ENCODE measurements at places on chromosomes 6 and 20.

DNA sequence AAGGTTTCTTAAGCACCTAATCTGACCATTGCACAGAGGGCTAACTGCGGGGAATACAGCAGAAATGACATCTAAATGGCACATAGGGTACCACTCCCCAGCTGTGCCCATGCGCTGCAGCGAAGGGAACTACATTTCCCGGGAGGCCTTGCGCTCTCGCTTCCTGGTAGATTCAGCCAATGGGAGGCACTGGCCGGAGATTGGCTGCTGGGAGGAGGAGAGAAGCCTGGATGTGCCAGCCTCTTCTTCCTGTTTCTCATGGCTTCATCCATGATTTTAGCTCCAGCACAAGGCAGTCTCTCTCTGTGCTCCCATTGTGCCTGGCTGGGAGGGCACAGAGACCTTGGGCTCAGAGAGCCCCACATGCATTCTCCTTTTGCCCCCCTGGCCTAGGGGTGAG lies 101.7 kb upstream of the FOXA2 start:
- no peak for DNase-seq

- no peak for DNase-seq
Observed at GRCh38 chr6:81890846-81891245, 138.4 kb upstream of the TENT5A start.

GRCh38 chr20:49160057-49160929 lies 27.8 kb downstream of the STAU1 start:
- DNase-seq = no peak

DNA sequence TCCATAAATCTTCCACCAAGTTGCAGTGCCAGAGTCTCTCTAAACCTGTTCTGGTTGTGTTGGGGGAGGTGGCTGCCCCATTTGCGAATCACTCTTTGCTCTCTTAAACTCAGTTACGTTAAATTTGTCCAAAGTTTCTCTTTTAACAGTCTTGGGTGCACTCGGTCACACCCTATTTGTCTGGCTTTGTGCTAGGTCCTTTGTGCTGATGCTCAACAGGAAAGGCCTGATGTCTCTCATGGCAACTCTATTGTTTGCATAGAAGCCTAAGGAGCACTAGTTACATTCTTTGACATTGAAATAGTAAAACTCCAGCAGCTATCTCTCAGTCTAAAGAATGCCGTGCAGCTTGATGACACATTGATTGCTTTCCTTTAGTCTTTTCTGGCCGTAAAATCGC lies 105.1 kb downstream of the TRMT11 start:
- DNase-seq = no peak

GRCh38 chr6:28258877-28259777 lies at the start of gene NKAPL:
TSS of gene NKAPL (plus strand) at chr6:28259297. CDS start at chr6:28259372, 75 bp downstream.
- DNase-seq = no peak

- peak; percentile 50 for DNase-seq
Observed at GRCh38 chr6:41424370-41425058, 89.1 kb downstream of the NCR2 start.

DNA sequence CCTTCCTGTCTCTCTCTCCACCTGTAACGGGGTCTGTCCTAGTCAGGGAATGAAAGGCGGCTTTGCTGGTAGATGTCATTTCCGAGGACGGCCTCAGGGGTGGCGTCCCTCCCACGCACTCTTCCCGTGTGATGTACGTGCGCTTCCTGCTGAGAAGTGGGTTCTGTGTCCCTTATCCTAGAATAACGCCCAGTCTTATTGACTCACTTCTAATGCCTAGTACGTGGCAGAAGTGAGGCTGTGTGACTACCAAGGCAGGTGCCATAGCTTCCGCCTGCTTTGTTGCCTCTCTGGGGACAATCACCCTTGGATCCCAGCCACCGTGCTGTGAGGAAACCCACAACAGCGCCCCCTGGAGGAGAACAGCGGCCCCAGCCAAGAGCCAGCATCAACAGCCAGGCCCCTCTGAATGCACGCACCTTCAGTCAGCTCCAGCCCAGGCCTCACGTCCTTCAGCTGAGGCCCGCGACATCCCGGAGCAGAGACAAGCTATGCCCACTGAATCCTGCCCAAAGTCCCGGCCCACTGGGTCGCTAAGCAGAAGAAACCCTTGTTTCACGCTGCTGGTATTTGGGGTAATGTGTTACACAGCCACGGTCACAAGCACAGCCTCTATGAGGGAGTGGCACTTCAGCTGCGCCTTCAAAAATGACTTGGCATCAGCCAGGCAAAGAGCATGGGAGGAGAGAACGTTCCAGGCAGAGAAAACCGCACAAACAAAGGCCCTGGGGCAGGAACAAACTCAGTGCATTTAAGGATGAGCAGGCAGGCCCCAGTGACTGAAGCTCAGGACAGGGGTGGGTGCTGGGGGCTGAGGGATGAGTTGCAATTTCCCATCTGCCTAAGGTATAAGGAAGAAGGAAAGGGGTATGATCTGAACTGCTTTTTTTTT lies 224.2 kb downstream of the NFATC2 start:
- no peak for DNase-seq

DNA sequence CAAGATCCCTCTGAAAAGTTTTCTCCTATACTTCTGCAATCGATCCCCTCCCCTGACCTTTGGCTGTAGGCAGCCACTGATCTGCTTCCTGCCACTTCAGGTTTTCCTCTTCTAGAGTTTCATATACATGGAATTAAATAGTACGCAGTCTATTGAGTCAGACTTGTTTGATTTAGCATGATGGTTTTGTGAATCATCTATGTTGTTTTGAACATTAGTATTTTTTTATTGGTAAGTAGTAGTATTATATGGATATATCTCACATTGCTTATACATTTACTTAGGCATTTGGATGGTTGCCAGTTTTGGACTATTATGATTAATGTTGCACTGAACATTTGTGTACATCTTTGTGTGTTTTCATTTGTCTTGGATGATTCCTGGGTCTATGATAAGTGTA lies 518.0 kb downstream of the CD109 start:
- no peak for DNase-seq

DNA sequence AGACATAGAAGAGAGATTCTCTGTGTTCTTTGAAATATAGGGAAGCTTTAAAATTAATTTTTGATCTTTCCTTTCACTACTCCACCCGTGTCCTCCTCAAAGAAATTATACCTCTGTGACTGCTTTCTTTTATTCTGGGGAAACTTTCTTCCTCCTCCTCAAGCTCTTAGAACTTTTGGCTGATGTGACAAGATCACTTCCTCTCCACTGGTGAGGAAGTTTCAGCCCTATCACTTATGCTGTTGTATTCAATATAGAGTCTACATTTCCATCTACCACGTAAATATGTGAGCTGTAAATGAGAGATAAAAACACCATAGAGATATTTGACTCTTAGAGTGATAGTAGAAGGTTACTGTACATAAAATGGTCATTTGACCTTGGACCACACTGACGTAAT lies 141.9 kb upstream of the SASH1 start:
- no peak for DNase-seq

GRCh38 chr20:46894579-46894958 lies at the start of gene EYA2:
TSS of gene EYA2 (plus strand) at chr20:46894843. CDS start at chr20:46990011, 95,168 bp downstream.
- no peak for DNase-seq

DNA sequence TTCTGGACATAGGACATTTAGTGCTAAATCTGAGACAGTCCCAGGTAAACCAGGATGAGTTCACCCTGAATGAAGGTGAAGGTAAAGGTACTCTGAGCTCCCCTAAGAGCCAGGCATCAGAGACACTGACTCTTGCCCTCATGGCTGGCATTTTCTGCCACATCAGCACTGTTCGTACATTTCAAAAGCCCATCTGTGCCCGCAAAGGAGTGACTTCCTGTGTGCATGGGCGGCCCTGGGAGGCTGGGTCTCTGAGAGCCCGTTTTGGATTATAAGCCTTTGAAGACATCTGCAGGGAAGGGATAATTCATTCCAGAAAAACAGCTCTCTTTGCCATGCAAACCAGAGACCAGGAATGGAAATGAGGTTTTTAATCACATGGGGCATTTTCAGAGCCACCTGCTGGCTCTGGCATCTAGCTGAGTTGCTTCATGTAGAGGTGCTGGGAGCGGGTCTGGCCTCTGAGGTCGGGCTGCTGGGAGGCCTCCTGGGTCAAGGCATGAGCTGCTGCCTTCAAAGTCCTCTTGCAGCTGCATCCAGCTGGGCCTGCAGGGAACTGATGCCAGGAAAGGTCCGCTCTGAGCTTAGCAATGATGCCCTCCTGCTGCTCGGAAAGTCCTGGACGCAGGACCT lies 348.3 kb downstream of the DHX35 start:
- DNase-seq = no peak

DNA sequence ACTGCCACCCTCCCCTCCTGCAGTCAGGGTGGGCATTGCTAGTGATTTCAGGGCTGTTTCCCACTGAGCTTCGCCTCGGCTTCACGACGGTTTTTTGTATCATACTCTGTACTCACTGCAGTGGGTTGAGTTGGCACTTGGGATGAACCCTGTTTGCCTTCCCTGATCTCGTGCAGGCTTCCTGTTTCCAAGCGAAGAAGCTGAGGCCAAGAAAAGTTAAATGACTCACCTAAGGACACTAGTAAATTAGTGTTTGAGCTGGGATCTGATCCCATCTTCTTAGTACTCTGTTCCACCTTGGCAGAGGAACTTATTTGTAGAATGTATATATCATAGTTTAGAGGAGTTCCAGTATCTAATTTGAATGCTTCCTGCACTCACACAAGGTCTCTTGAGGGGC lies 50.3 kb upstream of the VSTM2L start:
- no peak for DNase-seq

DNA sequence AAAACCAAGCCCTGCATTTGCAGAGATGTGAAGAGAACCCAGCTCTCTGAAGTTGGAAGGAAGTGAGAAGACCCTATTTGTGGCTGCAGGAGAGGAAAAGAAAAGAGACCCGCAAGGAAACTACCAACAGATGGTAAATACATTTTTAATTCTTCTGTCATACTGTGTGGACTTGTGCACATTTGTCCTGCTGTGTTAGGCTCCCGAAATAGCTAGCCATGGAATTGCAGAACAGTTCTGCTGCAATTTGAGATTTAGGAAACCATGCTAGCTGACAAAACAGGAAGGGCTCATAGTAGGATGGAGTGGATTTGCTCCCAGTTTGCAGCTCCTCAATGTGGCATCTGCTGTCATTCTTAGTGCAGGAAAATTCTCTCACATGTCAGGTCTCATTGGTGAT lies 12.1 kb upstream of the ATXN1 start:
- no peak for DNase-seq

DNA sequence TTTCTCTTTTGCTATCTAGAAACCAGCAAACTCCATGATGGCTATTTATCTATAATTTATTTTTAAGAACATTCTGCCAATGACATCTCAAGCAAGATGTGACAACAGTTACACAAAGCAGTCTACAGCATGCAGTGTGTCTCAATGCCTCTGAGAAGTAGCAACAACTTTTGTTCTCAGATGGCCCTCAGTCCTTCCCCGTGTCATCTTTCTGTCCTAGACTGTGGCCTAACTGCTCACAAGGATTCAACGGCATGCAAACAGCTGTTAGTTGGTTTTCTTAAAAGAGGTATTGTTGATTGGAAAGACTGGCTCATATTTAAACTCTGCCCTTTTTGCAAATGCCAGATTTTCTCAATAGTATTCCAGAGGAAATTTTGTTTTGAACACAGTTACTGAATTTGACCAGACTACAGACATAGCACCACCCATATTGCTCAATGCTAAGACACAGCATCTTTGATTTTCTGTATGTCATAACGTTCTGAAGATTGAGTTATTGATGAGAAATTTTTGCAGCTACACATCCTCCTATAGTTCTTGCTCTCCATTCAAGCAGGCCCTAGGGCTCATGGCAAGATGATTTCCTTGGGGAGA lies 26.1 kb upstream of the F13A1 start:
- DNase-seq = no peak

- no peak for DNase-seq
Observed at GRCh38 chr6:28711325-28711724, 185.6 kb downstream of the GPX5 start.

DNA sequence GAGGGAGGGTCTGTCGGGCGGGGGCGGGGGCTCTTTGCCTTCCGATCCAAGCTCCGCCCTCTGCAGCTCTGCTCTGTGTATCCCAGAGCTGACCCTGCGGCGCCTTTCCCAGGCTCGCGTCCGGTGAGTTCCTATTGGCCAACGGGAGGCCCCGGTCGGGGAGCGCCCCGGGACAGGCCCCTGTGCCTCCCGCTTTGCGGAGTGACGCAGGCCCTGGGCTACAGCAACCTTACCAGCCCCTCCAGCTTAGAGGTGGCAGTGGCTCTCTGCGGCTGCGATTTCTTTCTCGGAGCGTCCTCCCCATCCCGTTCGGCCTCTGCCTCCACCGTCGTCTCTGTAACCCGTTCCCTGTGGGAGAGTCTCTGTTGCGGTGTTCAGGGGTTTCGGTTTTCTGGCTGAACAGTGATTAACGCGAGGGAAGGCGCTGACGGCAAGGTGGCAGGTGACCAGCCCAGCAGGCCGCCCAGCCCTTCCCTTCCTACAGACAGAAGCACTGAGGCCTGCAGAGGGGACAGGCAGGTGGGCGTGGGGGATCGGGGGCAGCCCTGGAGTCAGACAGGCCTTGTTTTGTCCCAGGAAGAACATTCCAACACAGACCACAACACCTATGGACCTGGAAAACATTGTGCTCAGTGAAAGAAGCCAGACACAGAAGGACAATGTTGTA lies 18.1 kb upstream of the CEBPB start:
- no peak for DNase-seq

- DNase-seq = no peak
Observed at GRCh38 chr6:25369433-25370177, 90.4 kb downstream of the CARMIL1 start.

GRCh38 chr6:35089216-35089934 lies 51.8 kb downstream of the TCP11 start:
- no peak for DNase-seq

DNA sequence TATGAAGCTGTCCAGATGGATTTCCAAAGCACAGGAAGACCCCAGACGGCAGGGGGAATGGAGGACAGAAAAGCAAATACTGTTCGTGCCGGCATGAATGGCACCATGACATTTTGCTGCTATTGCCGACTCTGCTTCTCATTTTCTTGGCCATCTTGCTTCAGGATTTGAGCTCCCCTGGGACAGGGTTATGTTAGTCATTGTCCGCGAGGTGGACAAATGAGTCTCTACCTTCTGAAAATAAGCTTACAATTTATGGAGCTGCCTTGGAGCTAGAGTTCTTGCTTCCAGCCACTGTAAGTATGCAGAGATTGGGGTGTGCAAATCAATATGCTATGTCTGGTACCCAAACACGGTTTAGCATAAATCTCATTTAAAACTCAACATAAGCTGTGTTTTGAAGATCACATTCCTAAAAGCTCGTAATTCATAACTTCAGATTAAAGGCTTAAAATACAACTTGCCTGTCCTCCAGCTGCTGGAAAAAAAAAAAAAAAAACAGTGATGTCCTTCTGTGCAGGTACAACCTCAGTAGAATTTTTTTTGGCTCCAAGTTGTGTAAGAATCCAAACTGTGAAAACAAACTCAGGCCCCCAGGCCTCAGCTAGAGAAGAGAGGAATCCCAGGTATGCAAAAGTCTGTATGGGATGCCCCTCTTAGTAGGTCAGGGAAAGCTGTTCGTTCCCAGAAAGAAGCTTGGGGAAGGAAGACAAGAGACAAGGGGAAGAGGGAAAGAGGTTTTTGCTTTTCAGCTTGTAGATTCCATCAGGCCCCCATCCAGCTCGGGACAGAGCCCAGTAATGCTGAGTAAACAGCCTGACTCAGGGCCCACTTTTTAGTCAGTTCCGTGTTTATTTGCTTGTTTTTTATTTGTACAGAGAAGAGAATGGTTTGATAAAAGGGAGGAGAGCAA lies 184.2 kb upstream of the FOXA2 start:
- DNase-seq = no peak

Measured in stimulated activated CD4-positive, alpha-beta T cell treated with anti-CD3 and anti-CD28 coated beads, Interleukin-1b, Interleukin-23, amount 100 ng/mL, for 1 hour (primary cell).